ENCODE measurements at places on chromosomes 7 and 10.

GRCh38 chr10:37379991-37380390 is 254.6 kb downstream of the ANKRD30A start:
- peak; percentile 100 for DNase-seq

GRCh38 chr7:18059171-18059570 is 31.5 kb upstream of the PRPS1L1 start:
- no peak for DNase-seq

GRCh38 chr10:10128387-10128786 is 889.3 kb upstream of the CELF2 start:
- peak; percentile 46 for DNase-seq

DNA sequence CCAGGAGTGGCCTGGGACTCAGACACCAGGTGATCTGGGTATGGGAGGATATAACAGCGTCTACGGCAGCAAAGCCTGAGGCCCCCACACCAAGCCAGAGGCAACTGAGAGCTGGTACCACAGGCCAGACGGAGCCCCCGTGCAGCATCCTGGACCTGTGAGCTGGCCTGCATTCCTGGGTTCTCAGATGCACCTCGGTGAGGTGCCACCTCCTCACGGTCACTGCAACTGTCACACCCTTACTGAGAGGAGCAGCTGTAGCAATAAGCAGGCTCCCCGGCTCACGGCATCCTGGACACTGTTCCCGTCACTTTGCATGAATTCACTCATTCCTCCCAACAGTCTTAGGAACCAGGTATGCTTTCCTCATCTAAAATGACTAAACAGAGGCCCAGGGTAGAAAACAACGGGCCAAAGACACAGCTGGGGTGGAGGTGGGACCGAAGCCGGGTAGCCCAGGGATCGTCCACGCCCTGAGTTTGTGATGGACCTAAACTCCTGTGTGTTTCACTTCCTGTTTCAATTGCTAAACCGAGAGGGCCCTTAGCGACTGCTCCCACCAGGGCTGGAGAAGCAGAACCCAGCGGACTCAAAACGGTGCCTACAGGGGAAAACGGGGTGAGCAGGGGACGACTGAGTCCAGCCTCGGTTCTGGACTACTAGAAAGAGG is 98.7 kb downstream of the CTBP2 start:
- DNase-seq = no peak

DNA sequence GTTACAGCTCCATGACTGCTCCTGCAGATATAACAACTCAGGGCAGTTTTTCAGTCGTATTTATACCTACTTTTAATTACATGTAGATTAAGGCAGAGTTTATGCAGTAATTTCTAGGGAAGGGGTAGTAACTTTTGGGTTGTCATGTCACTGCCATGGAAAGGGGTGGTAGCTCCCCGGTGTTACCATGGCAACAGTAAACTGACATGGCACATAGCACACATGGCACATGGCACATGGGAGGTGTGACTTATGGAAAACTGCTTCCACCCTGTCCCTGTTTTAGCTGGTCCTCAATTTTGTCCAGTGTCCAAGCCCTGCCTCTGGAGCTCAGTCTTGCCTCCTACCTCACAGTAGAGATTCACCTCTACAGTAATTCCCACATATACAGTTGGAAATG is 3.9 kb upstream of the TOMM7 start:
- DNase-seq = no peak

- DNase-seq = peak; percentile 30
Observed at GRCh38 chr7:12683678-12684585, 3.5 kb upstream of the ARL4A start.

DNA sequence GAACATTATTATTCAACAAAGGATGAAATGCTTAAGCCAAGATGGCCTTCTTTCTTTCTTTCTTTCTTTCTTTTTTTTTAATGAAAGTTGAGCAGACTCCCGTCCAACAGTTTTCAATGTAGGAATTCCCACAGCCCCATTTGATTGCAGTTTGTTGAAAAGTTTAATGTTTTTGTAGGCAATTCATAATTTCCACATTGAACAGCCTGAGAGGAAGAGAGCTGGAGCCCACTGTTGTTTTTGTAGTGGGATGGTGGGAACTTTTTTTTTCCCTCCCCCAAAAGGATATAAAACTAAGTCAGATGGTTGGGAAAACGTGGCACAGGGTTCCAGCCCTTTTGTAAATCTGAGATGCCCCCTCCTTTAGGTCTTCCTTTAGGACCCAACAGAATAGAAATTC is 86.6 kb downstream of the TCF7L2 start:
- no peak for DNase-seq

DNA sequence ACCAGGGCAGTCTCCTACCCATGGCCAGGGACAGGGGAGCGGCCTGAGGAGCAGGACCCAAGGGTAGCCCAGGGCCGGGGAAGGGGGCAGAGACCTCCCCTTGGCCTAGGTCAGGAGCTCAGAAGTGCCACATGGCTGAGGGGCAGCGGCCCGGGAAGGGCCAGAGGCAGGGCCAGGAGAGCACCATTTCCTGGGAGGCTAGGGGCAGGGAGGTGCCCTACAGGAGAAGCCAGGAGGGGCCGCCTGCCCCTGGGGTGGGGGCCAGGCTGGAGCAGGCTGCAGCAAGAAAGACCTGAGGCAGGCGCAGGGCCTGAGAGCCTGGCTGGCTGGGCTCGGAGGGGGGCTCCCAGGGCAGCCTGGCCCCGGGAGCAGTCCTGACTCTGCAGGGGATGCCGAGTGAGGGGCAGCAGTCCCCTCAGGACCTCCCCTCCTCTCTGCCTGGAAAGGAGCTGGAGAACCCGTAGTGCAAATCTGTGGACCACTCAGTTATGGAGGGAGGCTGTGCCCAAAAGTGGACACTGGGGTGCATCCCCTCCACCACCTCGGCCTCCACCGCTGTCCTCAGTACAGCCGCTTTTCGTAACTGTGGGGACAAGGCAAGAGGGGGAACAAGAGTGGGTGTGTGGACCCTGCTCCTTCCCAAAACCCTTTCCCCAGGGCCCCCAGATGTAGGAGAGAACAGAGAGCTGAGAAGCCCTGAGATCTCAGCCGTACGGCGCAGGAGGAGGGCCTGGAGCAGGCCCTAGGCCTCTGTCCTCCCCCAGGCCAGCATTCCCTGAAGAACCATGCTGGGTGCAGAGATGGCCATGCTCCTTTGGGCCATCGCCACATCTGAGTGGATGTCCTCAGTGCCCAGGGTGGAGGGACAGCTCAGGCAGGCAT is 17.1 kb downstream of the IMPDH1 start:
- DNase-seq = no peak

DNA sequence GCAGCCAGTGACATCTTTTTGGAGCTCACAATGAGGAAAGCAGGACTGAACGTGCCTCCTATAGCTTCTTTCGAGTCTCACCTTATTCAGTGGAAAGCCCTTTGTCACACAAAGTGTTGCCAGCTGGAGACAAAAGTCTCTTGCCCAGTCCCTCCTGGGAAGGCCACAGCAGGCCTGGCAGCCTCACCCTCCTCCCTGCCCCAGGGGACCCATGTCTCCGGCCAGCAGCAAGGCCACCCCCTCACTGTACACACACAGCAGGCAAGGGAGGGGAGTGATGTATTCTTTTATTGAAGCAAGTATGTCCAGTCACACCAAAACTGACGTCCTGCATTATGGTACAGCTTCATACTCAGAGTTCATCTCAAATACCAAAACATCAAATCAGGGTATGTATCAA is 56.0 kb downstream of the CSGALNACT2 start:
- no peak for DNase-seq

Data from bronchial epithelial cell (primary cell).